SJCRH30 (cell line): ENCODE measurements at places on chromosomes 2 and 18. TPM values are rescaled to one million over a fixed set of nuclear protein-coding genes. Genes with fewer than 3 reads are reported as not detected.

GRCh38 chr18:79776674-79777073 lies 21.1 kb upstream of the KCNG2 start:
- DNase-seq, result no peak

DNA sequence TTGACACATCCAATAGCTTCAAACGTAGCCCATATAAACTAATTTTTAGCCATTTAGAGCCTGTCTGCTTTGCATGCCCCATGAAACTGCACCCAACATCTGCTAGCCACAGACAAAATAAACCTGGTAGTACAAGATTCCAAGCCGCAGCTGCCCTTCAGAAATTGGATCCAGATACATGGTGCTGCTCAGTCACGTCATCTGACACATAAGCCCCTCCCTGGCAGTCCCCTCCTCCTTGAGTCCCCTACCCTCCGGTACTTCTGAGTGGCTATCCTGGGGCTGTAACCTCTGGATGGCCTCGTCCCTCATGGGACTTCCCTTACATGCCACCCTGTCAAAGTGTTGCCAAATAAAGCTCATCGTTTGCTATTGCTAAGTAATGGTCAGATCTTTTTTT lies 33.8 kb downstream of the PROC start:
- DNase-seq, result peak; percentile 54

DNA sequence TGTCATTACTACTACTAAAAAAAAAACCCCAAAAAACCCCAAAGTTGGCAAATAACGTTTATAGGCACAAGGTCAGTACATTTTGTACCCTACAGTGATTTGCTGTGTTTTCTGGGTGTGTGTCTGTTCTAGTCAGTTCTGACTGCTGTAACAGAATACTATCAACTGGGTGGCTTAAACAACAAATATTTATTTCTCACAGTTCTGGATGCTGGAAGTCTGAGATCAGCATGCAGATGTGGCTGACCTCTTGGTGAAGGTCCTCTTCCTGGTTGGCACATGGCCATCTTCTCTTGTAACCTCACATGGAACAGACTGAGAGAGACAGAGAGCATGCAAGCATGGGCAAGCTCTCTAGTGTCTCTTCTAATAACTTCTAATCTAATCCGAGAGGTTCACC lies 103.1 kb downstream of the CERS6 start:
- no peak for DNase-seq

- no peak for DNase-seq
Measured at GRCh38 chr2:128377071-128377910, 58.6 kb upstream of the HS6ST1 start.

- peak; percentile 40 for DNase-seq
Measured at GRCh38 chr2:162153608-162154224, 1.7 kb upstream of the GCG start.

DNA sequence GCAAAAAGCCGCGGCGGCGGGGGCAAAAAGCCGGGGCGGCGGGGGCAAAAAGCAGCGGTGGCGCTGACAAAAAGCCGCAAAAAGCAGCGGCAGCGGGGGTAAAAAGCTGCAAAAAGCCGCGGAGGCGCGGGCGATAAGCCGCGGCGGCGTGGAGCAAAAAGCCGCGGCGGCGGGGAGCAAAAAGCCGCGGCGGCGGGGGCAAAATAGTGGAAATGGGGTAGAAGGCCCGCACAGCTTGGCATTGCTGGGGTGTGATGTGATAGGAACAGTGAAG lies 450.1 kb downstream of the ANKRD30B start:
- no peak for DNase-seq

Gene IL36B
- total RNA-seq, result not detected in 2 replicates

DNA sequence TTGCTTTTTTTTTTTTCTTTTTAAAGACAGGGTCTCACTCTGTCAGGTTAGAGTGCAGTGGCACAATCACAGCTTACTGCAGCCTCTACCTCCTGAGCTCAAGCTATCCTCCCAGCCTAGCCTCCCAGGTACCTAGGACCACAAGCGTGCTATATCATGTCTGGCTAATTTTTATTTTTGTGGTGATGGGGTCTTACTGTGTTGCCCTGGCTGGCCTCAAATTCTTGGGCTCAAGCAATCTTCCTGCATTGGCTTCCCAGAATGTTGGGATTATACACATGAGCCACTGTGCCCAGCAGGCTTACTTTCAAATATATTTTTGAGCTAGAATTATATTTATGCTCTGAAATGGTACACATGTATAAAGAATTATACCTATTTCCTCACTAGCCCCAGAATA lies 53.4 kb upstream of the GAREM2 start:
- DNase-seq, result no peak

DNA sequence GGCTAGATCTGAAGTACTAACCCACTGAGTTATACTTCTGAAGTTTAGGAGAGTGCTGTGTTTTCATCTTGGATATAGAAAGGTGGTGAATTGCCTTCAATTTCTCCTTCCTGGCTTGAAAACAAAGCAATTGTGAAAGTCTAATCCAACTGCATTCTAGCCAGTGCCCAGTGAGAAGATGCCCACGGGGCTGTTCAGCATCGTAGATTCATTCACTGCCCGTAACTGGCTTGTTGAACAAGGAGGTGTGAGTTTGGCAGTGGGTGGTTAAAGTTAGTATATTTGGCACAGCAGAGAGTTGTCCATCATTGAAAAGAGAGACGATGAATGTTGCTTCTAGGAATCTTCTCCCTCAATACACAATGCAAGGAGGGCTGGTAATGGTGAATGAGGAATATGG lies 82.3 kb upstream of the RND3 start:
- no peak for DNase-seq

GRCh38 chr18:60358516-60358915 lies 14.1 kb downstream of the MC4R start:
- DNase-seq, result no peak

GRCh38 chr2:219736209-219736608 lies 108.8 kb downstream of the SLC4A3 start:
- DNase-seq, result peak; percentile 24

DNA sequence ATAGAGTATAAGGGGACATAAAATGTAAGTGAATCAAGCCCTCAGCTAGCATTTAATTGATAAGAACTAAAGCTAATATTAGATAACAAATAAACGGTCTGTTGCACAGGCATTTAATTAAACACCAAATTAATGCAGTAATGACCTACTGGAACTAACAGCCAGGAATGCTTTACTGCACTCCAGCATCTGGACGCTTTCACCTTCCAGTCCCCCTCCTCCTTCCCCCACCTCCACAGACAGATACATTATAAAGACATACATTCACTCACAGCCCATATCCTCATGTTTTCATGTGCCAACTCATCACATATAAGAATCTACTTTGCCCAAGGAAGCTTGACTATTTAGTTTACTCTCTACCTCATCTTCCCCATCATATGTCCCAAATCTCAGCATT lies 337.4 kb upstream of the PIK3C3 start:
- no peak for DNase-seq

DNA sequence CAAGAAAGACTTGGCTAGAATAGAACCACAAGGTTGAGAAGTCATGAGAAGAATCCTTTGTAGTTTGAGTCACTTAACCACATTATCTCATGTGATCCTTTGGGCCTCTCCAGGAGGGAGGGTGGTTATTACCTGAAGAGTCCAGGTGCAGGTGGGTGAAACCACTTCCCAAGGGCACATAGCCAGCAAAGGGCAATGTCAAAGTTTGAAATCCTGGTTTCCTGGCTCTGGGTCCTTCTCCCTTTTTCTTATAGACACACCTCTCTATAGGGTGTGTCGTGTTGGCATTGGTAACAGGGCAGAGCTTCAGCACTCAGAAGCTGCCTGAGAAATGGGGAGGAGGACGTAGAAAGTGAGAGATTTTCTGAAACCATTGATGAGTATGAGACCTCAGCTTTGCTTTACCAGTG lies 137.9 kb downstream of the MGAT5 start:
- DNase-seq, result no peak

GRCh38 chr2:174866421-174866820 lies 102.1 kb upstream of the CHRNA1 start:
- no peak for DNase-seq

Gene OTOS
- 0.73 TPM in 1 of 2 replicates, not detected in the other for total RNA-seq

- DNase-seq, result no peak
Measured at GRCh38 chr2:234286956-234287355, 209.9 kb downstream of the ARL4C start.

- peak; percentile 68 for DNase-seq
Measured at GRCh38 chr2:172011812-172012575, 12.2 kb downstream of the METAP1D start.

DNA sequence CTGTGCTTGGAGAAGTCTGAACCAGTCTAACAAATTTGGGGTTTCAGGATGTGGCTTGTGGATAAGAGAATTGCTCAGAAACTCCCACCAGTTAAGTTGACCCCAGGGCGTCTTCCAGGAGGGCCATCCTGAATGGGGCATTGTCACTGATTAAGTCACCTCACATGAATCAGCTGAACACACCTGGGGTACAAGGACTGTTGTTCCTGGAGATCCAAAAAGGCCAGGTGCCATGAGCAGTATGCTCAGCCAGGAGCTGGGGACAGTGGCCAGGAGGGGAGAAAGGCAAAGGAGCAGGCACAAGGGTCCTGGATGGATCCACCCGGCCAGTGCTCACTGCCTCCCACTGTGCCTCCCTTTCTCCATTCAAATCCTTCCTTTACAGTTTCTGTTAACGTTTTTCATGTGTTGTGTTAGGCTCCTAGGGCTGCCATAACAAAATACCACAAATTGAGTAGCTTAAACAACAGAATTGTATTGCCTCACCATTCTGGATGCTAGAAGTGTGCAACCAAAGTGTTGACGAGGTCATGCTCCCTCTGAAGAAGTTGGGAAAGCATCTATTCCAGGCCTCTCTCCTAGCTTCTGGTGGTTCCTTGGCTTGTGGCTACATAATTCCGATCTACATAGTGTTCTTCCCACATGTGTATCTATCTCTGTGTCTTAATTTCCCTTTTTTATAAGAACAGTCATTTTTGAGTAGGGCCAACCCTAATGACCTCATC lies 33.4 kb downstream of the TRABD2A start:
- no peak for DNase-seq

GRCh38 chr2:80403081-80403480 lies 98.5 kb upstream of the LRRTM1 start:
- DNase-seq, result no peak

Gene LDLRAD4
- 0.26 and 0.43 TPM in 2 replicates for total RNA-seq

- DNase-seq, result no peak
Measured at GRCh38 chr18:40583671-40584070, 1371.4 kb upstream of the PIK3C3 start.

DNA sequence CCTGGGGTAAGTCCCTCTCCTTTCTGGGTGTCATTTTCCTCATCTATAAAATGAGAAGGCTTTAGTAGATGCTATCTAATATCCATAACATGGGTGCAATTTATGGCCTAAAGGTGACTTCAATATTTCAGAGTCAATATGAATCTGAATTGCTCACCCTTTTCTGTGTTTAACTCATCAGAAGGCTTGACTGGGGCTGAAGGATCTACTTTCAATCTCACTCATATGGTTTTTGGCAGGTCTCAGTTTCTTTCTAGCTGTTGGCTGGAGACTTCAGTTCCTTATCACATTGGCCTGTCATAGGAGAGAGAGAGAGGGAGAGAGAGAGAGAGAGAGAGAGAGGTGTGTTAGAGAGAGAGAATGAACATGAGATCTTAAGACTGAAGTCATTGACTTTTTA lies 343.7 kb upstream of the MEX3C start:
- DNase-seq, result no peak

Gene SERPINB3
- total RNA-seq, result not detected in 2 replicates

Gene NIF3L1
- total RNA-seq, result 50.1 and 55.3 TPM in 2 replicates

Gene LDAH
- total RNA-seq, result 23.4 and 27.6 TPM in 2 replicates

GRCh38 chr2:26742048-26742770 lies 21.9 kb upstream of the SLC35F6 start:
- no peak for DNase-seq

Gene XDH
- 0.03 TPM in 1 of 2 replicates, not detected in the other for total RNA-seq

DNA sequence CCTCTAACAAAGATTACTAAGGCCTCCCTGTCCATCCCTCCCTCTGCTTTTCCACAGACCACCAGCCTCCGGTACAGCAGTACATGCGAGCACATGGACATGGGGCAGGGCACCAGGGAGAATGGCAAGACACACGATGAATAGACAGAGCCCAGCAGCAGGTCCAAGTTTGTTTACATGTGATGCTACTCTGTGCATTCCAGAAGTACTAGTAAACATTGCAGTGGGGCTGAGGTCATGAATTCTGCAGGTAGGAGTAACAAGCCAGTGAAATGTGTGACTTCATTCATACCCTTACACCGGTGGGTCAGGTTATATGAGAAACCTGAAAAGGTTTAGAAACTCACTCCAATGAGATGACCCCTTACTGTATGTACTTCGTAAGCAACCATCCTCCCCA lies 205.7 kb downstream of the BCL11A start:
- no peak for DNase-seq

Gene FBXO15
- total RNA-seq, result 0.36 TPM in 1 of 2 replicates, not detected in the other

GRCh38 chr2:95315801-95316411 lies 18.8 kb downstream of the KCNIP3 start:
- DNase-seq, result no peak

- no peak for DNase-seq
Measured at GRCh38 chr2:38129987-38130386, 54.0 kb upstream of the CYP1B1 start.

DNA sequence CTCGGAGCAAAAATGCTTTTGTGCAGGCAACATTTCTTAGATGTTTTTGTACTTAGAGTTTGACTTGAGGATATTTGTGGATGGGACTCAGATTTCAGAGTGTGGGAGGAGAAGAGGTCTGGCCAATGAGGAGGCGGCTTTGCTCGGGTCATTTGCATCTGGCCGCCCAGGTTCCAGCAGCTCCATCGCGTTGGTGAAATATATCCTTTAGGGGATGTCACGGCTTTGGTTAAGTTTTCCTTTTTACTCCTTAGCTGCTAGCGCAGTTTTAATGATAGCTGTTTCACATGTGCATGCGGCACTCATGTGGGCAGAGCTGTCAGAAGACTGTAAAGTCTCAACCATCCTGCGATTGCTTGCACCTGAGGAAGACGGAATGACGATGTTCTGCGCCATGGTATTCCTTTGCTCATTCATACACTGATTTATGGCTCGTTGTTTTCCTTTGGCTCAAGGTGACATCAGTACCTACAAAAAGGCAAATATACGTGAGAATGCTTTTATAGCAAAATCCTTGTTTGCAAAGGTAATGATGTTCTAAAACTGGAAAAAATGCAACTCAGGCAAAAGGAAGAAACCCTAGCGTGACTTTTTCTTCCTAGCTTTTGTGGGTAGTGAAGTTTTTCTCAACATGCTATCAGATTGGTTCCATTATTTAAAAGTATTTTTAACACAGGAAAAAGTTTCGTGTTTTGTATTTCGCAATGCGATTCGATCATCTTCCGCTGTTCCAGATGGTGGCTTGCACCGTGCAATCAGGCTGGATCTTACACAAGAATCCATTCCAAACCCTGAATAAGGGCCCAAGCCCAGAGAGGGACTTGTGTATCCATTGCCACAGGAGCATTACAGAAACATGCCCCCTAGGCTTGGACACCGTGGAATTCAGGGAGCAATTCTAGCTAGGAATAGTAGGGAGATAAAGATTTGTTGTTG lies 70.5 kb upstream of the ZNF516 start:
- DNase-seq, result peak; percentile 33
